ENCODE measurements at places on chromosomes 4 and X.

- no peak for DNase-seq
Measured at GRCh38 chr4:80216100-80216761, 18.9 kb downstream of the PRDM8 start.

- no peak for DNase-seq
Measured at GRCh38 chr4:66475596-66475995, 805.3 kb upstream of the EPHA5 start.

DNA sequence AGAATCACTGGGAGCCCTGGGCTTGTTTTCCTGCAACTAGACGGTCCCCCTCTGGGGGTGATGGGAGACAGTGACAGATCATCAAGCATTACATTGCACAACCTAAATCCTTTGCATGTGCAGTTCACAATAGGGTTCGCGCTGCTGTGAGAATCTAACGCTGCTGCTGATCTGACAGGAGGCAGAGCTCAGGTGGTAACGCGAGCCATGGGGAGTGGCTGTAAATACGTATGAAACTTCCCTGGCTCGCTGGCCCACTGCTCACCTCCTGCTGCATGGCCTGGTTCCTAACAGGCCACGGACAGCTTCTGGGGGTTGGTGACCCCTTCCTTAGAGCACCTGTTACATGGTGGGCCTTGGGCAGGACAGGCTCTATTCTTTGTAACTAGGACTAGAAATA is 10.4 kb downstream of the PAQR3 start:
- DNase-seq = no peak

GRCh38 chr4:74967324-74967723 is 34.4 kb downstream of the PARM1 start:
- no peak for DNase-seq

DNA sequence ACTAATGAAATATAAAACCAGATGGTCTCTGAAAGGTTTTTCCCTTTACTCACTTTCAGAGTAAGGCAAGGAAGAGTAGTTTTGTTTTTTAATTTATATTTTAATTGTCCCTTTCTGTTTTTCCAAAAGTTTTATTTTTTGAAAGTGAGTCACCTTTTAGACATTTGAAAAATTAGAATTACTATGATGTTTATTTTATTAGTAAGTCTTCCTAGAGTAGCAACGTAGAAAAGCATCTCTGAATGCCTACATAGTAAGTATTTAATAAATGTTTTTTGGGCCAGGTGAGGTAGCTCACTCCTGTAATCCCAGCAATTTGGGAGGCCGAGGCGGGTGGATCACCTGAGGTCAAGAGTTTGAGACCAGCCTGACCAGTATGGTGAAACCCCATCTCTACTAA is 51.1 kb downstream of the TET2 start:
- DNase-seq = no peak

Data from GM03348 (cell line).